Effector CD4-positive, alpha-beta T cell (primary cell): ENCODE measurements at places on chromosomes 1 and 21.

DNA sequence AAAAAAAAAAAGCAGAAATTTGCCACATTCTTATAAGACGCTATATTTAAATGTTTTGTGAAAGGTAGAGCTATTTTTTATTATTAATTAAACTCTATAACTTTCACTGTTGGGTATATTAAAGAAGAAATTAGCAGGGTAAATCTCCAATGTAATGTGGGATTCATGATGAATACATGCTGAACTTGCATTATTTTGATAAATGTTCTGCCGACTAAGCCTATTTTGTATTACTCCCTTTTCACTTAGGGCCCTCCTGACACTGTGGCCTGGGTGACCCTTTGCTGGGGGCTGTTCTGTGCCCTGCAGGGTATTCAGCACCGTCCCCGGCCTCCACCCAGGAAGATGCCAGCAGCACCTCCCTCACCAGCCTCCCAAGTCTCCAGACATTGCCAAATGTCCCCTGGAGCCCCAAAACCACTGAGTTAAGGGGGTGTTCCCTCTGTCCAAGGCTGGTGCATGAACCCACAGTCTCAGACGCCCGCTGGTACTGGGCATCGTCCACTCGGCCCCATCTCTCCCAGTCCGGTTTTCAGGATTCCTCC lies 22.5 kb downstream of the RSPH1 start:
- DNase-seq: no peak

DNA sequence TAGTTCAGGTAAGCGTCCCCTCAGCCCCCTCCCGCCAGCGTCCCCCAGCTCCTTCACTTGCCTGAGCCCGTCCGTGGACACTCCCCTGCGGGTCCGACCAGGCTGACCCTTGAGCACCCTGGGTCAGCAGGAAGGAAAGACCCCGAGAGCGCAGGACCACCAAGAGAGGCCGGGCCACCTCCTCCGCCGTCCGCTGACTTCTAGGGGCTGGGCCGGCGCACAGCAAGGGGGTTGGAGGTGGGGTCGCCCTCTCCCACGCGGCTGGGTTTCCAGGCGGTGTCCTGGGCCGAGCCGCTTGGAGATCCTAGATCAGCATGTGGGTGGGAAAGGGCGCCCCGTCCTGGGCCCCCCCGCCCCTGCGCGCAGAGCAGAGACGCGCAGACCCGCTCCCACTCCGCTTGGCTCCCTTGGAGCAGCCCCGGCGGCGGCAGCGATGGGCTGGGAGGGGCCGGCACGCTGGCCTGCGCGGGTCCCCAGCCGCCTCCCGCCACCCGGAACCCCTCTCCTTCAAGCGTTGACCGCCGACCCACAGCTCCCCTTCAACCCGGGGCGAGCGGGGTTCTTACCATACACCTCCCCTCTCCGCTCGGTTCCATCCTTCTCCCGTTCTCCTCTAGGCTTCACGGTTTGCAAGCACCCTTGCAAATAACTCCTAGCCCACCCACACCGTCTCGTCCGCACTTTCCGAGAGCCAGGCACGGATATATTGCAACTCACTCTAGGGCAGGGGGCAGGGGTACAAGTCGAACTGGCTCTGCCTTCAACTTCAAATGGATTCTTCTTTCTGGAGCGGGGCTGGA lies 7.5 kb downstream of the KNCN start:
- DNase-seq: no peak

DNA sequence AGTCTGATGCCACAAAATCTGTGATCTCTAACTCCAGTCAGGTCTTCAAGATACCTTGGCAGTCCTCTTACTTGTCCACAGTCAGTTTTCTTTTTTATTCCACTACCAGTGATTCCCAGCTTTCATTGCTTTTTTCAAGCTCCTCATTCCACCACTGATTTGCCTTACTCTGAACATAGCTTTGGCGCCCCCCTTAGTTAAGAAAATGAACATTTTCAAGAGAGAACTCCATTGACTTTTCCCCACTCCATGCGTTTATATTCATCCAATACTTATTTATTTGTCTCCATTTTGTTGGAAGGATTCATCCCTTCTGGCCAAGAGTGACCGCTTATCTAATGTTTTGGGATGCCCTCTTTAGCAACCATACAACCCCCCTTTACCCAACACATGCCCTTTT lies 33.9 kb upstream of the IPO9 start:
- DNase-seq: no peak

GRCh38 chr1:155117610-155118009 lies 10.1 kb upstream of the EFNA1 start:
- no peak for DNase-seq

DNA sequence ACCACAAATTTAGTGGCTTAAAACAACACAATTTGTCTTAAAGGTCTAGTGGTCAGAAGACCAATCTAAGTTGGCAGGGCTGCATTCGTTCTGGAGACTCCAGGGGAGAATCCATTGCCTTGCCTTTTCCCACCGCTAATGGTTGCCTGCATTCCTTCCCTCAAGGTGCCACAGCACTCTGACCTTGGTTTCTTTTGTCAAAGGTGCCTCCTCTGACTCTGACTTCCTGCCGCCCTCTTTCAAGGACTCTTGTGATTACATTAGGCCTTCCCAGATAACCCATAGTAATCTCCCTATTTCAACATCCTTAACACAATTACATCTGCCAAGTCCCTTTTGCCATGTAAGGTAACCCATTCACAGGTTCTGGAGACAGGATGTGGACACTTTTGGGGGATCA lies 145.3 kb downstream of the S1PR1 start:
- no peak for DNase-seq

DNA sequence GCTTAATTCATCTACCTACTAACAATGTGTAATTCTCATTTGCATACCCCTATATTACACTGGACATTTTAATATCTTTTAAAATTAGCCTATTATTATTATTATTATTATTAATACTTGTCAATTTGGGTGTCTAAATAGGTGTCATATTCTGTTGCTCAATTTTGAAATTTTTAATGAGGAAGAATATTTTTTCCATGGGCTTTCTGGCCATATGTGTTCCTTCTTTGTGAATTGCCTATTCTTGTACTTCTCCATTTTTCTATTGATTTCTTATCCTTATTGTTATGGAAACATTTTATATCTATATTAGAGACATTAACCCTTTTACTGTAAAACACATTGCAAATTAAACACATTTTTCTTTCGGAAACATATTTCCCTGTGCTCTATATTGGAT lies 6.4 kb upstream of the NIBAN1 start:
- no peak for DNase-seq

- no peak for DNase-seq
Measured at GRCh38 chr1:96843196-96843595, 121.6 kb downstream of the PTBP2 start.

GRCh38 chr1:159891275-159892157 lies 8.4 kb downstream of the CFAP45 start:
- peak; percentile 55 for DNase-seq

DNA sequence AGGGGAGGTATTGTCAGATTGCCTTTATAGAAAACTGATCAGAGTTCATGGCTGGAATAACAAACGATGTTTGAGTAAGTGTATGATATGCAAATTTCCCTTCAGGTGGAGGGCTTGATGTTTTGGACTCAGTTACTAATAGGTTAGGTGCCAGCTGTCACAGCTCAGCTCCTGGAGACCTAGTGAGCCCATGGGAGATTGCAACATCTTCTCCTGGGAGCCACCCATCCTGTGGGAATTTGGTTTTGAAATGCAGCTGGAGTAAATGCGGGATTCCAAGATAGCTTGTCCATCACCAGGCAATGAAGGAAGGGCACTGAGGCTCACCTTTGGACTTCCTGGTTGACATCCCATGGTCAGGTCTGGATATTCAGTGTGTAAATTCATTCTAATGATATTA lies 211.4 kb upstream of the NRIP1 start:
- no peak for DNase-seq

DNA sequence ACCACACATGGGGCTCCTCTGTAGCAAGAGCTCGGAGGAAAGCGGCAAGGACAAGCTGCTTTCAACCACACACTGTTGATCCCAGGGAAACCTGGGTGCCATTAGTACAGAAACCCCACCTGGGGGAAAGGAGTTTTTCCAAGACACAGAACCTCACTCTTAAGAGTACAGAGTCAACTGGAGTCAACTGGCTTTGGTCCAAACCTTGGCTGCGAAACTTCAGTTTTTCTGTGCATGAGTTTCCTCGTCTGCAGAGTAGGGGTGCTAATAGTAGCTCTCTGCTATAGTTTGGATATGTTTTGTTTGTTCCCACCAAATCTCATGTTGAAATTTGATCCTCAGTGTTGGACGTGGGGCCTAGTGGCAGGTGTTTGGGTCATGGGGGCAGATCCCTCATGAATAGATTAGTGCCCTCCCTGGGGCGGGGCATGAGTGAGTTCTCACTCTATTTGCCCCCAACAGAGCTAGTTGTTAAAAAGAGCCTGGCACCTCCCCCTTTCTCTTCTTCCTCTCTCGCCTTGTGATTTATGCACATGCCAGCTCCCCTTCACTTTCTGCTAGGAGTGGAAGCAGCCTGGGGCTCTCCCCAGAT lies 161.1 kb downstream of the PIGK start:
- no peak for DNase-seq

DNA sequence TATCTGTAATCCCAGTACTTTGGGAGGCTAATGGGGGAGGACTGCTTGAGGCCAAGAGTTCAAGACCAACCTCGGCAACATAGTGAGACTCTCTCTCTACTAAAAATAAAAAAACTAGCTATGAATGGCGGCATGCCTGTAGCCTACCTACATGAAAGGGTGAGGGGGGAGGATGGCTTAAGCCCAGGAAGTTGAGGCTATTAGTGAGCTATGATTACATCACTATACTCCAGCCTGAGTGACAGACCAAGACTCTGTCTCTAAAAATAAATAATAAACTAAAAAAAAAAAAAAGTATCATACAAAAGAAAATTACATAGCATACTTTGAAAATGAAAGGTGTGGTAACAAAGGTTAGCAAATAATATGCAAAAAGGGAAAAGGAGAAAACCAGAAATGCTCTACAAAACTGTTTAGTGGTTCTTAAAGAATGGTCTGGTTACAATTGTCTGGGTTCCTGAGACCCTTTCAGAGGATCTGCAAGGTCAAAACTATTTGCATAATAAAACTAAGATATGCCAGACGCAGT lies 19.0 kb upstream of the SH2D5 start:
- DNase-seq: no peak

GRCh38 chr1:204079608-204079999 lies 6.7 kb downstream of the SOX13 start:
- DNase-seq: no peak

DNA sequence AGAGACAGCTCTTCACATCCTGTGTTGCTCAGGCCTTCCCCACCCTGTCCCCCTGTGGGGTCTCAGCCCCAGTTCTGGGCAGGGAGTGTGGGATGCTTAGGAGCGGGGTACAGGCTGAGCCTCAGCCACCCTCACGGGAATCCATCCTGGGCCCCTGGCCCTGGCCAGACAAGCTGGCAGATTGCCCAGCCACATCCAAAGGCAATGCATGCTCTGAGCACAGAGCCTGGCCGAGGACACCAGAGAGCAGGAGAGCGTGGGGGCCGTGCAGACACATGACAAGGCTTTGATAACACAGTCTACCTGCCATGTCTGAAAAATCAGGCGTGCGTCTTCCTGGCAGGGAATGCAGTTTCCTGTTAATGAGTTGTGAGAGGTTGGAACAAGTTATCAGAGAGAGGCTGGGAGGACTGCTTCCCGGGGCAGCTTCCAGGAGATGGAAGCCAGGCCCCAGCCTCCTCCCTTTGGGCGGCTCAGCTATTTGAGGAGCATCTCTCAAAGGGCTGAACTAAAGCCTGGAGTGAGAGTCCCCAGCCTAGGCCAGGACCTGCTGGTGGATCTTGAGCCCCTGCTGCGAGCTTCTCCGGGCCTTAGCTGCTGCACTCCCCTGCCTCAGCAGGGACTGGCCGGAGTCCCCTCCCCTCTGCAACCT lies 72.2 kb upstream of the SELENON start:
- DNase-seq: no peak

- no peak for DNase-seq
Measured at GRCh38 chr21:44439211-44439600, 16.1 kb upstream of the LRRC3 start.

DNA sequence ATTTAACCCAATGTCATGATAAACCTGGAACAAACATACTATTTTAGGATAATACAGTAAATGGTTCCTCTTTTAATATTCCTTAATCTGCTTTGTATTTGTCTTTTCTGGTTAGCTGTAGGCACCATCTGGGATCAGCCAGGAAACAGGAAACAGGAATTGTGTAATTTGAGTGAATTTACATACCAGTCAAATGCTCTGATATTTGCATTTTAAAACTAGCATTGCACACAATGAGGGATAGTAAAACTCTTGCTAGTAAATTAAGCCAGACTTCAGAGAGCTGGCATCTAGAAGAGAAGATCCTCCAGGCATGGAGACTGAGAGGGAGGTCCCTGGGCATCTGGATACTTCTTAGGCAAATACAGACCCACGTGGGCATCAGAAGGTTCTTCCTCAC lies 103.5 kb downstream of the HMCN1 start:
- DNase-seq: no peak

- DNase-seq: no peak
Measured at GRCh38 chr1:116494745-116495144, 76.1 kb downstream of the CD58 start.

GRCh38 chr1:14878951-14879350 lies 274.6 kb upstream of the TMEM51 start:
- no peak for DNase-seq

DNA sequence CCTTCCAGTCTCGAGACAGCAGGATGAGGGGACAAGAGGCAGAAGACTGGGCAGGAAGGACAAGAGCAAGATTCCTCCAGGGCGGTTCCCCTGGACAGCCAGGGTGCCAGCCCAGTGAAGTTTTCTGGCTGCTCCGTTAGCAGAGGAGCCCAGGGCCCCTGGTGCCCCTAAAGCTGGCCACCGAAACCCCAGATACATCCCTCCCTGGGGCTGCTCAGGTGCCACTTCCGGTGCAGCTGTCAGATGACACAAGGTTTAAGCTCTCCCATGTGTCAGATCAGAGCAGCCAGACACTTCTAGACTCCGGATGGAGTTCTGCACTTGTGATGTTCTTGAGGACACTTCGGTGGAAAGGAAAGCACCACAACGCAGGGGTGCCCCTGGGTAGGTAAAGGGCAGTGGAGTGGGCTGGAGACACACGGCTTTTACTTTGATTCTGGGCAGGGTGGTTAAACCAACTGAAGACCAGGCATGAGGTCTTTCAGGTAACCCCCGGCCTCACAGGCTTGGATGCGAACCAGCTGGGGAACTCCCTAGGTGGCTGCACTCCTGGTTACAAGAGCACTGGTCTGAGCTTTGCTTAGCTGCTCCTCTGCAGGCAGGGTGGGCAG lies 85.7 kb downstream of the ITPKB start:
- DNase-seq: peak; percentile 69

DNA sequence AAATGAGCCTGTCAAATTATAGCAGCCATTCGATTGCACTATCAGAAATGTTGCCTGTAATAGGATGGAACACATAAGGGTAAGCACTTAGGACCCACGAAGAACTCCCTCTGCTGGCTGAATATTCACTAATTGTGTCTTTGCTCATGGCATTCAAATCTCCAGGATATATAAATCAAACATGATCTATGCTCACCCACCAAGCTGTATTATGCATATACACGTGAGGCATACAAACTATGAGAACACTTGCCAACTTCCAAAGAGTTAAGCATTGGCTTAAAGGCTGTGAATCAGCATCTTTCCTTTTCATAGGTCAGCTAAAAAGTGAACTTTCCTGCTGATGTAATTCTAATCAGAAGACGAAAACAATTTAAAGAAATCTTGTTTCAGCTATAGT lies 34.5 kb downstream of the TMPRSS15 start:
- DNase-seq: no peak

- no peak for DNase-seq
Measured at GRCh38 chr21:37525810-37526209, 159.2 kb downstream of the DYRK1A start.
